Smooth muscle cell of the umbilical artery (primary cell): ENCODE measurements at places on chromosomes 1 and 21. TPM values are rescaled to one million over a fixed set of nuclear protein-coding genes. Genes with fewer than 3 reads are reported as not detected.

Gene SEMA4A
- total RNA-seq, result 0.55 and 0.59 TPM in 2 replicates

Gene BMP8A
- total RNA-seq, result 0.30 and 0.32 TPM in 2 replicates

Gene ADAM30
- 0.05 TPM in 1 of 2 replicates, not detected in the other for total RNA-seq

Gene LCE1D
- not detected in 2 replicates for total RNA-seq

Gene OLFM3
- not detected in 2 replicates for total RNA-seq
